ENCODE measurements at places on chromosomes 11 and 22. TPM values are rescaled to one million over a fixed set of nuclear protein-coding genes. Genes with fewer than 3 reads are reported as not detected.

DNA sequence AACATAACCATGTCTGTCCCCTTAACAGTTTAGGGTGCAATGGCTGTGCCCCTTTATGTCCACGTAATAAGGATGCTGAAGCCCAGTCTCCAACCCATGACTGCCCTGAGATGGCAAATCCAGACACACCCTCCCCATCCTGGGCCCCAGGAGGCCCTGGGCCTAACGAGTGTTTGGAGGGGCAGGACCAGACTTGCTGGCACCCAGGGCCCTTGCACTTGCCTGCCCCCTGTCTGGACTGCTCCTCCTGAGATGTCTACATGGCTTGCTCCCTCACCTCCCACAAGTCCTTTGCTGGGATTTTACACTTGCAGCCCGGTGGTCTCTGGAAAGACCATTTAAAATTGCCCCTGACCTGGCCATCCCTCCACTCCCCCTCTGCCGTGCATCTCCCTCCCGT, 132.2 kb upstream of the NECTIN1 start:
- no peak for DNase-seq

The RASL10A gene
- 0.30 TPM for total RNA-seq

The HSPB2 gene
- not detected for total RNA-seq

The GLYATL2 gene
- total RNA-seq: not detected

The MB gene
- total RNA-seq: not detected

All from CD4-positive, alpha-beta T cell (primary cell).